ENCODE measurements at places on chromosomes 6 and 20.
A peak's percentile ranks its signal among the peaks of the same experiment; 100 is the strongest.

GRCh38 chr6:146542881-146543210 lies 787 bp upstream of the RAB32 start:
- no peak for DNase-seq

GRCh38 chr6:3196770-3197169 lies 30.7 kb downstream of the TUBB2B start:
- DNase-seq: peak; percentile 90

DNA sequence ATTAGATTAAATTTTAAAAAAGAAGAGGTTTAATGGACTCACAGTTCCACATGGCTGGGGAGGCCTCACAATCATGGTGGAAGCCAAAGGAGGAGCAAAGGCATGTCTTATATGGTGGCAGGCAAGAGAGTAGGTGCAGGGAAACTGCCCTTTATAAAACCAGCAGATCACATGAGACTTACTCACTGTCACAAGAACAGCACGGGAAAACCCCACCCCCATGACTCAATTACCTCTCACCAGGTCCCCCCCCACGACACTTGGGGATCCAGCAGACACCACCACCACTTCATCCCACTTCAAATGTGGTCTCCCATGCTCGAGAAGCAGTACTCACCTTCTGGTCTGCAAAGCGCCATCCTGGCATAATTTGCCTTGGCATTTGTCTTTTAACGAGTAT lies 24.6 kb downstream of the MTFR2 start:
- DNase-seq: no peak

- no peak for DNase-seq
These were observed 24.6 kb downstream of the TRAM2 start for GRCh38 chr6:52552278-52552643.

DNA sequence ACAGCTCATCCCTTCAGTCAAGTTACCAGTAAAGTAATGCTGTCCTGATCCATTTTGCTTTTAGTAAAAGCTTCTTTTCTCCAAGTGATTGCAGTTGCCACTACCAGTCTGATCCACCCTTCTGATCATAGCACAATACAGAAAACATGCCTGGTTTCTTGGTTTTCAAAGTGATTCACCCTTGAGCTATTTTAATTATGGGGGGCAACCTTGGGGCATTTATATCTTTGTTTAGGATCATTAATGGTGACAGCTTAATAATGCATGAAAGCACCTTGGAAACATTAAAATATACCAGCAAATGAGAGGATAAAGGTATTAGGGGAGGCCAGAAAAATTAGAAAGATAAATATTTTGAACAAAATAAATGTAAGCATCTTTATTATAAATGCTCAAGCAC lies 38.4 kb downstream of the LRRC1 start:
- DNase-seq: no peak

- DNase-seq: no peak
These were observed 389.5 kb downstream of the CBLN4 start for GRCh38 chr20:55615818-55616217.

GRCh38 chr6:46501136-46502089 lies 10.2 kb upstream of the RCAN2 start:
- no peak for DNase-seq

Measured in hematopoietic multipotent progenitor cell treated with erythropoietin and hydrocortisone succinate and interleukin-3 and kit ligand, for 4 days (in vitro differentiated cells).